Stimulated activated CD4-positive, alpha-beta T cell treated with anti-CD3 and anti-CD28 coated beads, Interleukin-12 subunit alpha, Interleukin-12 subunit beta, amount 100 ng/mL, for 24 hours (primary cell): ENCODE measurements at places on chromosomes 3 and 15.

GRCh38 chr3:122392868-122393844 lies 9.2 kb downstream of the FAM162A start:
- no peak for DNase-seq

DNA sequence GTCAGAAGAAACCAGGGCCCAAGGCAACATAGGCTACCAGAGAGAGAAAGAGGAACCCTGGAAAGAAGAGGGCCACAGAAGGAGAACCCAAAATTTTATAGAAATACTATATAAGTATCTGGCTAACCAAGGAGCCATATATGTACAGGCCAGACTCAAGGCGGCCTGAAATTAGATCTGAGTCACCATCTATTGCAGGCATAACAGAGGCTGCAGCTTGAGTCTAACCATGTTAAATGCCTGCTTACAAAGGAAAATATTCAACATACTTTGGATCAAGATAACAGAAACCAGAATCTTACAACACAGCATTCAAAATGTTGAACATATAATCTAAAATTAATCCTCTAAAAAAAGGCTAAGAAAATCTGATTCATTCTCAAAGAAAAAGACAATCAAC lies 23.1 kb downstream of the IGSF11 start:
- no peak for DNase-seq

- no peak for DNase-seq
Measured at GRCh38 chr3:195087328-195087727, 183.6 kb downstream of the XXYLT1 start.

- DNase-seq = no peak
Measured at GRCh38 chr15:93150910-93151881, 62.2 kb upstream of the RGMA start.

- no peak for DNase-seq
Measured at GRCh38 chr3:172687501-172687900, 23.4 kb downstream of the NCEH1 start.

GRCh38 chr15:29699791-29700190 lies 122.5 kb downstream of the TJP1 start:
- no peak for DNase-seq

DNA sequence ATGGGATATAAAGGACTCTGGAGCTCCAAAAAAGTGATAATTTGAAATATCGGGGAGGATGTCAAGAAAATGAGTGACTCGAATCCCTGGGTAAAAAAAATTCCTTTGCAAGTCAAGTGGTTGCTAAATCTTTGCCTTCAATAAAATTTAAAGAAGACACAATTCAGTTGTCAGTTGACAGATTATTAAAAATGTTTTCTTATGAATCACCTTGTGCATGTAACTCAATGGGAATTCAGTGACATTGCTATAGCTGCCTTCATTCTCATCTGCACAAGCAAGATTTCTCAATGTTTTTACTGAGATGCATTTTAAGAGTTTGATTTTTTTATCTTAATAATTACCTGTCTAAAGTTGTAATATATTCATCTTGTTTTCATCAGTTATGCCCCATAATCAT lies 264.0 kb upstream of the IL12A start:
- DNase-seq = no peak

DNA sequence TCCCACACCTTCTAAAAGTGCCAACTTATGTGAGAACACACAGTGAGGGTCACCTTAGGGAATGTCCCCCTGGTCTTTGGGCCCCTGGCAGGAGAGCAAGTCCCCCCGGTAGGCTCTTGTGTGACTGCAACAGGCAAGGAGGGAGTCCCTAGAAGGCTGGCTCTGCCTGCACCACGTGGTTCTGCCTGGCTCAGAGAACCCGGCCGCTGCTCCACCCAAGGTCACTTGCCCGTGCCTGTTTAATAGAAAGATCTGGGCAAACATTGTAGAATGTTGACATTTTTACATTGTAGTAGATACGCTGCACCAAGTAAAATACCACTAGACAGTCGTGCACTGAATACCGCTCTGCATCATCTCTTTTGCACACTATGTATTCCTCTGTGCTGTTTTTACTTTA lies 21.9 kb downstream of the GABRA5 start:
- no peak for DNase-seq

- no peak for DNase-seq
Measured at GRCh38 chr3:63278171-63279004, at the start of gene SYNPR. TSS of gene SYNPR (plus strand) at chr3:63278308.

- no peak for DNase-seq
Measured at GRCh38 chr15:68833700-68834331, 13.1 kb upstream of the ANP32A start.

GRCh38 chr3:122679882-122680474 lies 661 bp upstream of the PARP14 start:
- no peak for DNase-seq

DNA sequence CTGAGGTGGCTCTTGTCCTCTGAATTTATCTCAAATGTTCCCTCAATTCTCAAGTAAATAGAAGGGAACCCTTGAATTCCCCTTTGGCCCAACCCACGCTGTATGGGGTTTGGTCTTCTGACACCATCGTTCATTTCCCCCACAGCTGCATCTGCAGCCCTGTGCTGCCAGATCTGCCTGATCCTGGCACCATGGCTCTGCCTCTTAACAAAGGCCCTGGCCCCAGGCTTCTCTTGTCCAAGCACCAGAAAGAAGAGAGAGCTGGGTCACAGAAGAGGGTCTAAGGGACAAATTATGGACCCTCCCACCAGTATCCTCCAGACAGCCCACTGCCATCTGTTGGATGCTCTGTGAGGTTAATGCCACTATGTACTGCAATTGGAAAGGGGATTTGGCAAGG lies 1.8 kb downstream of the MAP1A start:
- DNase-seq = no peak

DNA sequence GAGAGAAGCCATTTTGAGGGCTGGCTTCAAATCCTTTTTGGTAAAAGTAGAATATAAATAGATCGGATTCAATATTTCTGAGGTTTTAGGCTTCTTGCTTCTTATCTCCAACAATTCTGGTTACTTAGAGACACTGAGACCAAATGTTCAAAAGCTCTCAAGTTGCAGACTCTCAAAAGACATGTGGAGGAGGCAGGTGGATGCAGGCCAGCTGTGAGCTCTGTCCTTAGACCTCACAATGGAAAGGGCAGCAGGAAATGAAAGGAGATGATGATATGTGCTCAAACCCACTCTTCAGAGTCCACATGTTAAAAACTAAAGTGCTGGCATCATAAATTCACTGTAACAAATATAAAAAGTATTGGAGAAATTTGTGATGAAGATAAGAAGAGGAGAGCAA lies 424.9 kb upstream of the ALCAM start:
- DNase-seq = no peak

DNA sequence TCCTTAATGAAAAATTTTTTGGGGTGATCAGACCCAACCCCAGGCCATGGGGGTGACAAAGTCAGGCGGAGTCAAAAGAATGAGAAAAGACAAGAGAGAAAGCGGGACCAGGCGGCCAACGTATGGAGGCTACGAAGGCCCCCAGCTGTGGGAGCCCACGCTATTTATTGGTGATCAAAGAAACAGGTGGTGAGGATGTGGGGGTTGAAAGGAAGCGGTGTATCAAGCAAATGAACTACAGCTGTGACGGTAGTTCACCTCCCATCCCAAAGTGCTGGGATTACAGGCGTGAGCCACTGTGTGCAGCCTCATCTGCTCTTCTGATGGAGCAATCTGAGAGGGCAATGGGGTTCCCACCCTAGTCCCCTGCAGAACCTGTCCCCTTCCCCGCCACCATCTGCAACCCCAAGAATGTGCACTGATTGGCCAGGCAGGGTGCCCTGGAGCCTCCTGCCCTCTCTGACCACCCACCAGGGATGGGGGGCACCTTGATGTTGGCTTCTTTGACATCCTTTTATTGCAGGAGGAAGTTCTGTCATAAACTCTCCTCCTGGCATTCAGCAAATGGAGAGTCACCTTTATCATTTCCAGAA lies 1.1 kb upstream of the CHRNA3 start:
- DNase-seq = no peak

- no peak for DNase-seq
Measured at GRCh38 chr3:185318141-185318540, 44.8 kb upstream of the MAP3K13 start.

DNA sequence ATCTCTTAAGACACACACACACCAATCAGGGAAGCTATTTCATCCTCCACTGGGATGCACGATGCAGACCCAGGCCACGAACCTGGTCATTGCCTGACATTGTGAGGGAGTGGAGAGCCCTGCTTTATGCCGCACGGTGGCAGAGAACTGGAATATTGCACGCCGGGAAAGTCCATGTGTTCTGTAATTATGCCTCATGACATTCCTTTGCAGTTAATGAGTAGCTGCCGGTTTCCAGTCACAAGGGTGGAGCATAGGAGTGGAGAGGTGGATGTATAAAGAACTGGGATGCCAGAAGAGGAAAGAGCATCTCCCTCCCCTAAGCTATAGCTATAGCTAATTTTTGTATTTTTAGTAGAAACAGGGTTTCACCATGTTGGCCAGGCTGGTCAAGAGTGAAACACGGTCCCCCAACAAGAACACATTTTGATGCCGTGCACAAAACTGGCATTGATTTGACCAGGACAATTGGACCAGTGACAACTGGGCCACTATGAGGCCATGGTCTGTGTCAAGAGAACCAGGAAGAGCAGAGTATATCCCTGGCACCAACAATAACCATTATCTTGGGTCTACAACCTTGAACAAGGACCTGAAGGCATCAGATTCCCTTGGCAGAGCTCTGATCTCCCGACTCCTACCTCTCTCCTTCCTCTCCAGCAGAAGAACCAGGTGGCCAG lies 51.4 kb downstream of the SH3BP5 start:
- DNase-seq = no peak

GRCh38 chr3:71958533-71958932 lies 173.6 kb upstream of the PROK2 start:
- no peak for DNase-seq

DNA sequence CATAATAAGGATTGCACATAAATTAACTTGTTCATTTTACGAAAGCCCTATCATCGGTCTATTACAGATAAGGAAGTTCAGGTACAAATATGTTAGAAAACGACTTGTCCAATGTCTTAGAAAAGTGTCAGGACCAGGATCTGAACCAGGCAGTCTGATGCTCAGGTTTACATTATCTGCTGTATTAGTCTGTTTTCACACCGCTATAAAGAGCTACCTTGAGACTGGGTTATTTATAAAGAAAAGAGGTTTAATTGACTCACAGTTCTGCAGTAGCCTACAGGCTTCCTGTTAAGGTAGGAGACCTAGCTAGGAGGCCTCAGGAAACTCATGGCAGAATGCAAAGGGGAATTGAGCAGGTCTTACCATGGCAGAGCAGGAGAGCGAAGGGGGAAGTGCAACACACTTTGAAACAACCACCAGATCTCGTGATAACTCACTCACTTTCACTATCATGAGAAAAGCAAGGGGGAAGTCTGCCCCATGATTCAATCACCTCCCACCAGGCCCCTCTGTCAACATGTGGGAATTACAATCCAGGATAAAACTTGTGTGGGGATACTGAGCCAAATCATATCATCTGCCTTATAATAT lies 45.8 kb upstream of the GOLIM4 start:
- DNase-seq = no peak

DNA sequence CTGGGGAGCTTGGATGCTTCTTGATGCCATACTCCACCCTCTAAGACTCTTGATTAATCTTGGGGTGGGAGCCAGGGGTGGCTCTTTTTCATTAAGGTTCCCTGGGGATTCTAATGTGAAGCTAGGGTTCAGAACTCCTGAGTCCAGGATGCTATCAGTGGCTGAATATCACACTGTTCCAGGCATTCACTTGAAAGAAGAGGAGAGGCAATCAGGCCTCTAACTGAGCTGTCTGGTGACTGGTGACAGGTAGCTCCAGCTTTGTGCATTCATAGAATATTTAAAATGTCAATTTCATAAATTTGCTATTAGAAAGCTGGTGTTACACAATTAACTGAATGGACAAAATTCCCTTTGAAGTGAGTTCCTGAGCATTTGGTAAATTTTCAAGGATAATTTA lies 139.0 kb downstream of the CHDH start:
- DNase-seq = no peak

DNA sequence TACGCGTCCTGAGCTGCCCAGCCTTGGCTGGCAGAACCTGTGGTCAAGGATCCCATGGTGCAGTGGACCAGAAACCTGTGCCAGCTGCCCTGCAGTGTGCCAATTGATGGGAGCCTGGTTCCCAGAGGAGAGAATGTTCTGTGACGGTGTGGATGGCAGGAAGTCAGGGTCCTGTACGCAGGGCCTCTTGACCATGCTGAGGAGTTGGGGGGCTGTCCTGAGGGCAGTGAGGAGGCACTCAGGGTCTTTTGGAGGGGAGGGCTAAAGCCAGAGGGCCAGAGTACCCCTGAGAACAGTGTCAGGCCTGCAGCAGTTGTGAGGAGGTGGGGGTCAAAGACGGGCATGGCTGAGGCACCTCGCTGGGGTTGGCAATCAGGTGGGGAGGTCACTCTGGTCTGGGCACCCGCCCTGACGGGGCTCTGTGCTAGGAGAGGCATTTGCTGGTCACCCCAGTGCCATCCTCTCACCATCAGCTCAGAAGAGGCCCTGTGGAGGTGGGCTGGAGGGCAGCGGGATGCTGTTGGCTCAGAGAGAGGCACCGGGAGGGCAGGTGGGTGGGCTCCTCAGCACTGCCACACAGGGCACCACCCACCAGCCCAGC lies 61.0 kb downstream of the SCN5A start:
- DNase-seq = no peak

DNA sequence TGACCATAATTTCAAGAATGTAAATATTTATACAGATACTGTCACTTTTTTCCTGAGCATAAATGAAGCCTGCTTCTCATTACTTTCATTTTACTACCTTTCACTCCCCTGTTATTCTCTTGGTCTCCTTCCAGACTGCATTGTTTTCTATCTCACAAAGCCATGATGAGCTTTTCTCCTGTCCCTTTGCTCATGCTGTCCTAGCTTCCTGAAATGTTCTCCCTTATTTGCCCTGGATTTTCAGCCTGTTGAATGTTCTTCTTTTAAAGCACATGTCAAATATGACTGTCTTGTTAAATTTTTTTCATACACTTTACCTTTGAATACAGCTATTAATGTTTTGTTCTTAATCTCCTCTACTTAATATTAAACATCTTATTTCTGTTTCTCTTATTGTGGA lies 31.7 kb downstream of the ATP11B start:
- DNase-seq = no peak

DNA sequence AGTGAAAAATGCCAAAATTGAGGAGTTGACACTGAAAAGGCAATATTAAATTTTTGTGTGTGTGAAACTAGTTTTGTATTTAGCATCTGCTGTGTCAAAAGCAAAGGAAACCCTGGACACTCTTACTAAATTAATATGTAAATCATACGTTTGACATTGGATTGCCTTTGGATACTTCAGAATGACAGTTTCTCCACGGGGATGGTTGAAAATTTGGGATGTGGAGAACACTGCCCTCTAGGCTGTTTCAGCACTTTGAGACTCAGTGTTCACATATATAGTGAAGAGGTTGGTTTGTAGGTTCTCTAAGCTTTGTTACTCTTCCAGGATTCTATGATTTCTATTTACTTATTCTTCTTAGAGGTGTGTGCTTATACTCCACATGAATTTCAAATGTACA lies 3.0 kb downstream of the ROBO2 start:
- DNase-seq = no peak

- DNase-seq = no peak
Measured at GRCh38 chr15:46872981-46873330, 844.3 kb upstream of the SEMA6D start.

GRCh38 chr3:168878655-168879054 lies 782.9 kb upstream of the GOLIM4 start:
- DNase-seq = no peak

- peak; percentile 35 for DNase-seq
Measured at GRCh38 chr3:153162513-153163392, 727 bp downstream of the RAP2B start.
